ENCODE measurements at places on chromosomes 7 and 10. TPM values are rescaled to one million over a fixed set of nuclear protein-coding genes. Genes with fewer than 3 reads are reported as not detected.

The MALRD1 gene
- not detected for total RNA-seq

The FIS1 gene
- total RNA-seq, result 127 TPM

- H3K27ac ChIP-seq, result no peak overlapping the region
- no peaks in the 10 kb centered on the region for H3K27me3 ChIP-seq
- H3K36me3 ChIP-seq, result no peaks in the 10 kb centered on the region
- H3K4me3 ChIP-seq, result no peak overlapping the region
- DNase-seq, result no peak
These were observed 27.8 kb upstream of the NUB1 start for GRCh38 chr7:151313857-151314256.

GRCh38 chr7:150329331-150330120 lies 6.2 kb upstream of the ACTR3C start:
- H3K36me3 ChIP-seq, result peaks cover 4% of the 10 kb centered on the region
- H3K27me3 ChIP-seq, result no peaks in the 10 kb centered on the region
- no peak overlapping the region for H3K4me3 ChIP-seq
- DNase-seq, result no peak
- peak overlapping the region; percentile 11 for H3K27ac ChIP-seq

DNA sequence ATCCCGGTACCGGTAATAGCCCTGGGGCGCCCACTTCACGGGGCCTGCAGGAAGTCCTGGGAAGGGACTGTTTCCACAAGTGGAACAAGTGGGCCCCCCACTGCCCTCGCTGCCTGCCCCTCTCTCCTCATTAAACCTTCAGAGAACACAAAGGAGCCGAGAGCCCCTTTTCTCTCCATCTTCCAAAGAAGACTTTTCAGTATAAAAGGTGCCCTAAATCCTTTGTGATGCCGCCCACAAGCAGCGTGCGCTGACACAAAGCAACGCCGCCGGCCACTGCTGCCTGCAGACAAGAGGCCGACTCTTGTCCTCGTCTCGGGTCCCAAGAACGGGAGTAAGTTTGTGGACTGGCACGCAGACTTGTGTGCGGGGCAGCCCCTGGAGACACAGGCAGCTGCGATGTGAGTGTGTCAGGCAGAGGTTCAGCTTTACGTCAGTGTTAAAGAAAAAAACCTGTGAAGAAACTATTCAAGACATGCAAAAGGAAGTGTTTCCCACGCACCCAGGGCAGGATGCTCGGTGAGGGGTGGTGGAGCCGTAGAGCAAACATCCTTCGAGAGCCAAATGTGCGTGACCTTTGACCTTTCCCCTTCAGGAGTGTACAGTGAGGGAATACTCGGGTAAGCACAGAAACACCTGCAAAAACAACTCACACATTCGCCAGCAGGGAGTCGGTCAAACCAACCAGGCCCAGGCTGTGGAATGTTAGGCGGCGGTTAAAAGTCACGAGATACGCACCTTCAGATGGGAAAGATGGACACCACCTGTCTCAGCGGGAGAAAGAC lies 118.2 kb downstream of the VIPR2 start:
- H3K27ac ChIP-seq, result no peak overlapping the region
- H3K4me1 ChIP-seq, result no peaks in the 10 kb centered on the region
- DNase-seq, result no peak
- no peaks in the 10 kb centered on the region for H3K27me3 ChIP-seq

DNA sequence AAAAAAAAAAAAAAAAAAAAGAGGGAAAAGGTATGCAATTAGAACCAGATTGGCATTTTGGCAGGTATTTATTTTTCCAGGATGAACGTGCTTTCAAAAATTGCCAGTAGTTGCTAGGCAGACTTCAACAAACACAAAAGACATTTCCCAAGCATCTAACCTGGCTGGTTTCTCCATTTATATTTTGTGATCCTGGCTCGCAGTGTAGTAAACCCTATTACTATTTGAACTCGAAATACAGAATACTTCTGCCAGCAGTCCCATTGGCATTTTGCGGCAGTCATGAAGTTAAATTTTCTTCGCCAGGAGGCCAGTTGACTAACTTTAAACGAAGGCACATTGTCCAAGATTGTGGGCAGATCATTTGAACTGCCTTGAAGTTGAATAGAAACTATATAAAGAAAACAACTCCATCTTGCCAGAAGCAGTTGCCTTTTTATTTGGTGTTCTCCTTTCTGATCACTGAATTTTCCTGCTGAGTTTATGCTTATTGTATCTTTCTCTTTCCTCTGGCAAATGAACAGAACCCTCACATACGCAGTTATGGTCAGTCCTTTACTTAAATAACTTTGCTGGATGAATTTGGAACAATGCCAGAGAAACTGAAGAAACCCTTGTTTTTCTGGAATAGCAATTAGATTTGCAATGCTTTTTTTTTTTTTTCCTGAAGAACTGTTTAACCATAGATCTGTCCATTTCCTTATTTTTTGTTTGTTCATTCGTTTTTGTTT lies 132.9 kb downstream of the BICC1 start:
- no peak overlapping the region for H3K27ac ChIP-seq
- no peaks in the 10 kb centered on the region for H3K36me3 ChIP-seq
- DNase-seq, result no peak

DNA sequence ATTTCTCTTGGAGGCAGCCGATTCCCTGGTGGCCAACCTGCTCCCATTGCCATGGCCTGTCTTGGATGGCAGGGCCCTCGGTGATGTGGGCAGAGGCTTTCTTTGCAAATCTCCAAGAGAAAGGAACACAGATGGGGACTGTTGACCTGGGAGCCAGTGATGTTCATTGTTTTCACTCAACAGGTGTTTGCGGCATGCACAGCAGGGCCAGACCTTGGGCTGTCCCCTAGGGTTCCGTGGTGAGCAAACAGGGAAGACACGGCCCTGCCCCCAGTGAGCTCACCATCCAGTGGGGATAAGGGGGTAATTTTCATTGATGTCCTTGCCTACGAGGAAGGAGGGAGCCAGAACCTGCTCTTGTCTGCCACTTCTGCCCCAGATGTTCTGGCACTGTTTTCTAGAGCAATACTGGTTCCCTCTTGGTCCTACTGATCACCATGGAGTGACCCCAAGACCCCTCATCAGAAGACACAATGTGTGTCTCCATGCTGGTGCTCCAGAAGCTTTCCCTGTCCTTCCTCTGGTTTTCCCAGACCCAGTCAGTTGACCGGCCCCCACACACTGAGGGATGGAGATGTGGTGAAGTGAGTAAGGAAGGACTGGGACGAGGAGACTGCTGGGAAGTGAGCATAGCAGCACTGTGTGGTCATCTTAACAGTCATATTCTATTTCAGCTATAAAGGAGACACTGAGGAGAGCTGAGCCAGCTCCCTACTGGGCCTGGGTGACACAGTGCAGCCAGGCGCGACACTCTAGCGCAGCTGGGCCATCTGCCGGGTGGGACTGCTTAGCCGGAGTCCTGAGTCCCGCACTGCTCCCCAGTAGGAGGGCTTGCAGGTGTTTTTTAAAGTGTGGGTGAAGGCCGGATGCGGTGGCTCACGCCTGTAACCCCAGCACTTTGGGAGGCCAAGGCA lies 20.4 kb upstream of the FIGNL1 start:
- H3K4me3 ChIP-seq, result no peak overlapping the region
- H3K4me1 ChIP-seq, result no peaks in the 10 kb centered on the region
- H3K36me3 ChIP-seq, result no peaks in the 10 kb centered on the region
- H3K27me3 ChIP-seq, result no peaks in the 10 kb centered on the region

DNA sequence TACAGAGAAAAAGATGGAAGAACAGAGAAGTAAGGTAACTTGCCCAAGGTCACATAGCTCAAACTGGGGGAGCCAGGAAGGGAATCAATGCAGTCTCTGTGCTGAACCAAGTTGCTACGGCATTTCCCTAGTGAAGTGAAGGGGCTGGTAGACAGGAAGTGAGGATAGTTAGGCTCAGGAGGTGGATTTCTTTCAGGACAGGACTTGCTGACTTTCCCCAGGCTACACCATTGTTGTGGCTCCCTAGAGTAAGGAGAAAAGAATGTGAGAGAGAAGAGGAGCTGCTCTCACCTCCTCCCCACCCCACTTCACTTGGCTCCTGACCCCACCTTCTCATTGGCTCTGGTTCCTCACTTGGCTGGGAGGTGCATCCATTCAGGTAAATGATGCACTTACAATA lies 316.9 kb downstream of the INHBA start:
- DNase-seq, result no peak
- H3K4me3 ChIP-seq, result no peak overlapping the region
- no peaks in the 10 kb centered on the region for H3K27me3 ChIP-seq
- H3K27ac ChIP-seq, result no peak overlapping the region
- H3K4me1 ChIP-seq, result peaks cover 14% of the 10 kb centered on the region
- H3K36me3 ChIP-seq, result no peaks in the 10 kb centered on the region

DNA sequence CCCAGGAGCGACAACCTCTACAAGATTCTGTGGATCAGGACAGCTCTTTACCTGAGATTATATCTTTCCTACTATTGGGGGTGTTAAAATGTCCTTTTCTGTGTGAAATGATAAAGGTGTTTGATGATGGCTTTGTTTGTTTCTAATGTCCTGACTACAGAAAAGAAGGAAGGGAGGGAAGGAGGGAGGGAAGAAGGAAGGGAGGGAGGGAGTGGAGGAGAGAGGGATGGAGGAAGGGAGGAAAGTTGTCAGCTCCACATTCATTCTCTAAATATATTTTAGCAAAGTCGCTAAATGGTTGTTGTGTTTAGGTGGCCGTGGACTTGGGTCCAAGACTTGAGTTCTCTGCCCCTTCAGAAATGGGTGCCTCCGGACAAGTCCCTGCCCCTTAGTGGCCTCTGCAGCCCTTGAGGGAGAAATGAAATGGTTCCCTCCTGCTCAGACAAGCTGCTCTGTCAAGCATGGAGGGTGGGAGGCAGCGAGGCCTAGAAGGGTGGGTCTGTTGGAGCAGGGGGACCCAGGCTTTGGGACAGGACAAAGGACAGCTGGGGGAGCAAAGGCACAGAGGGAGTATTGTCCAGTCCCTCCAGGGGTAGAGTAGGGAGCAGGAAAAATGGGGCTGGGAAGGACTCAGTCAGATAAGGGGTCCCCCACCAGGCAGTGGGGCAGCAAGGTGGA lies 4.4 kb downstream of the RGS10 start:
- H3K36me3 ChIP-seq, result no peaks in the 10 kb centered on the region
- no peak overlapping the region for H3K4me3 ChIP-seq
- peaks cover 24% of the 10 kb centered on the region for H3K4me1 ChIP-seq
- no peak overlapping the region for H3K27ac ChIP-seq
- no peak for DNase-seq

DNA sequence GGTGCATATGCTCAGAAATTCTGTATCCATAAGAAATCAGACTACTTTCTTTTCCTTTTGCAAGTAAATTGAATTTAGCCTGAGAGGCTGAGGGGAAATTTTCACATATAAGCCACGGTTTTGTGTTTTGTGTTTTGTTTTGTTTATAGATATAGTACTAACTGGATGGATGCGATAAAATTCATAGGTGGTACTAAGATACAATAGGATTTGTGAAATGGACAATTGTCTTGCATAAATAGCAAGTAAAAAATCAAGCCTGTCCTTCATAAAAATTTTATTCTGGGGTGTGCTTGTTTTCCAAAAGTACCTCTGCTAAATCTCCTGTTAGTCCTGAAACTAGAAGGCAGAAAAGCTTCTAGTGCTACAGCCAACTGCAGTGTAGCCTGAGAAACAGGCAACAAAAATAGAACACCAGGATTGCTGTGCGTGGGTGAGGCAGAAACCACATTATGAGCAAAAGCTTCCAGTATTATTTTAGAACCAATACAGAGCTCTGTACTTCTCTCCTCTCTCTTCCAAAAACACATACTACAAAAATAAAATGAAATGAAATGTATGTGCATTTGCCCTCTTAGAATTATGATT lies 634 bp upstream of the HDAC9 start:
- no peaks in the 10 kb centered on the region for H3K27me3 ChIP-seq
- no peak for DNase-seq
- peak overlapping the region; percentile 49 for H3K27ac ChIP-seq
- H3K4me3 ChIP-seq, result peak overlapping the region; percentile 36
- peaks cover 5% of the 10 kb centered on the region for H3K4me1 ChIP-seq

Measured in esophagus squamous epithelium (tissue), 5 donors.